ENCODE measurements at places on chromosomes 12 and 14. TPM values are rescaled to one million over a fixed set of nuclear protein-coding genes. Genes with fewer than 3 reads are reported as not detected.

DNA sequence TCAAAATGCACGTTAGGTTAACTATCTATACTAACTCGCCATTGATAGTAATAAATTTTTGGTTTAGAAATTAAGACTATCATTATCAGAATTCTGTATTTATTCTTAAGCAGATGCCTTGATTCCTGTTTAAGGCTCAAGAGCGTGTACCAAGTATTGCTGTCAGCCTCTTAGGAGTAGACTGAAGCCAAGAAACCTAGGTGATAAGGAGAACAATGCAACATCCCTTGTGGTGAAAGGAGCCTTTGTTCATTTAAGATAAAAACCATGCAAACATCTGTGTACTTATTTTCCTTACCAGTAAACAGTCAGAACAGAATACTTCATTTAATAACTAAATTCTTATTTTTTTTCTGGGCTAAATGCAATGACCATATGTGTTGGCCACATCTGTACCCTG, 109.4 kb upstream of the NOVA1 start:
- no peak for DNase-seq

GRCh38 chr12:92987362-92987761, 58.3 kb upstream of the EEA1 start:
- DNase-seq, result no peak

DNA sequence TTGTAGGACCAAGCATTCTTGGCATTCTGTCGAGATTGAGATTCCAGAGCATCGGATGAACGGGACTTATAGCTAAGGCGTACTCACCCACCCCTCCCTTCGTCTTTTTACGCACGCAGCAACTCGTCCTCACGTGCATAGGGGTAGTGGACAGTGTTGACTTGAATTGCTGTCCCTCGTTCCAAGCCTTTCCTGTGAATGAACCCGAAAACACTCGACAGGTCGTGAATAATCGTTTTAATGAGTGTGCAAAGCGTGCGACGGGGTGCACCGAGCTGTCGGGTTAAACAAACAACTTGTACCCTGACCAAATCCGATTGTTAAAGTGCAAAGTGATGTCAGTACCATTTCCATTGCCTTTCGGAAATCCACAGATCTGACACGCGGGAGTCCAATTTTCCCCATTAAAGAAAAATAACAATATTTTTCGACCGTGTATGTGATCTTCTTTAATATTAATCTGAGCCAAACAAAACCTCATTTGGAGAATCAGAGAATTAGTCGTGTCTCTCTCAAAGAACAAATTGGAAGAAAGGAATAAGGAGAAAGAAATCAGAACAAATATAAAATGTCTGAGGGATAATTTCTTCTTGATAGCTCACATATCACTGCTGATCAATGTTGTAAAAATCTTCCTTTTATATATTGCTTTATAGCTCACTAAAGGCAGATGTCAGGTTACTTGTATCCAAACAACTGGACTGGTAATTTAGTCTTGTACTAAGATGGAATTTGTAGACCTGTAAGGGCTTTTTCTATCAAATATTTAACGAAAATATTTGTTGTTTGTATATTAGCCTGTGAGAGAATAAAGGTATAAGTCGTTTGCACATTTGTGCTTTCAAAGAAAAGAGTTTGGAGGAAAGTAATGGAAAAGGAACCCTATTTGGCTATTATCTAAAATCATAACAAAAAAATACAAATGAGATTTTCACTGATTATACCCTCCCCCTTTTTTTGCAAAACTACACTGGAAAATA, 11.8 kb downstream of the FOXG1 start:
- DNase-seq, result no peak

The ANKRD33 gene
- not detected for total RNA-seq

DNA sequence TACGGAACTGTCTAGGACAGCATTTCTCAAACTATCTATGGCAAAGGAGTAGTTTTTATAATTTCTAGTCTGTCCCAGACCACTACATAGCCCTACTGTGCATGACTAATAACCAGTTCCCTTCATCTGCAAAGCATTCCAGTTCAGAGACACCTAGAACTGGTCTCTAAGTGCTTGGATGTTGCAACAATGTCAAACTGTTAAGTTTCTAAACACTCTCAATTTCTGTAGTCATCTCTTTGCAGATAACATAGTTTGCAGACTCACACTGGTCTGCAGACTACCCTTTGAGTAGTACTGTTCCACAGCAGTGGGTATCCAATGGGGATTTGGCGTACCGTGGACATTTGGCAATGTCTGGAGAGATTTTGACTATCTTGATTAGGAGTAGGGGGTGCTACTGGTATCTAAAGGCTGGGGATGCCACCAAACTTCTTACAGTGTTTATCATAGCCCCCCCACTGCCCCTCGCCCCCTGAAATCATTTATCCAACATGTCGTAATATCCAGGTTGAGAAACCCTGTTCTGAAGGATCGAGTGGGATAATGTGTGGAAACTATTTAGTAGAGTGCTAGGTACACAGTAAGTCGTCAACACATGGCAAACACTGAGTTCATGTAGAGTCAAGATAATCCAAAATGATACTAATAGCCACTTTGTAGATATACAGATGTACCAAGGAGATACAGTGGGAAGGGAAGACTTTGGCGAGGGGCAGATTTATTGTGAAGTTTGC, 1.7 kb downstream of the C12orf76 start:
- no peak for DNase-seq

GRCh38 chr12:20272801-20273200, 95.5 kb upstream of the PDE3A start:
- no peak for DNase-seq

GRCh38 chr12:88884600-88884999, 304.3 kb upstream of the KITLG start:
- DNase-seq, result no peak

The ADAM21 gene
- total RNA-seq, result 0.10 TPM

DNA sequence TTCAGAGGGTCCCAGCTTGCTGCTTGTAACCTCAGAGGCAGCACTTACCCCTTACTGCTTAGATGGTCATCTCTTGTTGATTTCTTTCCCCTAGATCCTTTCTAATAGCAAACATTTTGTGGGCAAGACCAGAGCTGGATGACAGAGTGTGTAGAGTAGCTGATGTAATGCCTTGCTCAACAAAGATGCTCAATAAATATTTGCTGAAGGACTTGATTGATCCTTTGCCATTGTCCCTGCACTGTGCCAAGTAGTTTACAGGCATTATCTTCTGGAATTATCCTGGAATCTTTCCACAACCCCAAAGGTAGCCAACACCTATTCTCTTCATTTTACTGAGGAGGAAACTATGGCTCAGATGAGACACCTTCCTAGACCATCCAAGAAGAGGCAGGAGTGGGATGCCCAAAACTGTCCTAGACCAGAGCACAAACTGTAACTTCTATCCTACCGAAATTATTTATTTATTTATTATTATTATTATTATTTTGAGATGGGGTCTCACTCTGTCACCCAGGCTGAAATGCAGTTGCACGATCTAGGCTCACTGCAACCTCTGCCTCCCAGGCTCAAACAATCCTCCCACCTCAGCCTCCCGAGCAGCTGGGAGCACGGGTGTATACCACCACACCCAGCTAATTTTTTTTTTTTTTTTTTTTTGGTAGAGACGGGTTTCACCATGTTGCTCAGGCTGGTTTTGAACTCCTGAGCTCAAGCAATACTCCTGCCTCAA, 1.4 kb downstream of the MMAB start:
- no peak for DNase-seq

DNA sequence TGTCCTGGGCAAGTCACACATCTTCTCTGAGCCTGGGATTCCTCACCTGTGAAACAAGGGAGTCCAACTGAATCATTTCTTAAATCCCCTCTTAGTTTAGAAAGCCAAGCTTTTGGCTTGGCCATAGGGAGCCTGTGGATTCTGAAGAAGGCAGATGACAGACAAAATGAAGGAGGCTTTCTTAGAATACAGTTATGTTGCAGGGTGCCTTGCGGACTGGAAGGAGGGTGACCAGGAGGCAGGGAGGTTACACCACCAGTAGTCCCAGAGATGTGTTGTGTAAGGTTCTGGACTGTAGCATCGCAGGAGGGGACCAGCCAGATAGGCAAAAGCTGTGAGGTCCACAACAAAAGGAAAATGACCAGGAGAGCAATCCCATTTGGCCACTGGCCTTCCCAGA, 8.2 kb upstream of the ACVR1B start:
- DNase-seq, result no peak

GRCh38 chr14:81192594-81192993, 28.2 kb downstream of the GTF2A1 start:
- DNase-seq, result no peak

DNA sequence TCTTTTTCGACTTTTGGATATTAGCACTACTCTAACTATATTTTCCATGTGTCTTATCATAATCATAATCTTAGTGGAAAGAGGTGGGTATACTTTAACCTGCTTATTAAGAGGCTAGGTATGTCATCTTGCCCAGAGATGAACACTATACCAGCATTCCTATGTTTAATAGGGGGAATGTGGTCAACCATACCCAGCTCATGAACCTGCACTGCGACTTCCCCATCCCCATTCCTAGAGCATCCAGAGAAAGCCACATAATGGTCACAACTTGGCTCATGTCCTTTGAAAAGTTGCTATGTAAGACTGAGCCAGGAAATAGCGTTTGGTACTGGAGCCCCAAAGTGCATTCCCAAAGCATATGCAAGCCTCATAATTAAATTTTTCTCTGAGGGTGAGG, 55.2 kb downstream of the TMCC3 start:
- no peak for DNase-seq

GRCh38 chr12:47307680-47308399, 228.1 kb upstream of the AMIGO2 start:
- no peak for DNase-seq

The SYCP3 gene
- 0.28 TPM for total RNA-seq

The GPRC5D gene
- total RNA-seq, result not detected

The PAN2 gene
- total RNA-seq, result 22.1 TPM

DNA sequence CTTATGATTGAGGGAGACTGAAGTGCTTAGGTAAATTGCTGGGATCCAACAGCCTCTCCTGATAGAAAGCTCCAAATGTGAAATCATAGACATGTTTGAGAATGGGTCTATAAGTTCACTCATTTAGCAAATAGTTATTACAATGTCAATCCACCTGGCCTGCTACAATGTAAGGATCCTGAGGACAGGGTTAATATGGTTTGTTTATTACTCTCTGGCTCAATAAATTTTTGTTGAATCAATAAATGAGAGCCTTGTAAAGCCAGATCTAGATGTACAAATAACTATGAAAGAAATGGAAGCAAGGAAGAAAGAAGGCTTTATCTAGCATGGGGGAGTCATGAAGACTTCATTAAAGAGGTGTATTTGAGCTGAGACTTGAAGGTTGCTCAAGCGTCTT, 165.6 kb upstream of the IGF1 start:
- no peak for DNase-seq

DNA sequence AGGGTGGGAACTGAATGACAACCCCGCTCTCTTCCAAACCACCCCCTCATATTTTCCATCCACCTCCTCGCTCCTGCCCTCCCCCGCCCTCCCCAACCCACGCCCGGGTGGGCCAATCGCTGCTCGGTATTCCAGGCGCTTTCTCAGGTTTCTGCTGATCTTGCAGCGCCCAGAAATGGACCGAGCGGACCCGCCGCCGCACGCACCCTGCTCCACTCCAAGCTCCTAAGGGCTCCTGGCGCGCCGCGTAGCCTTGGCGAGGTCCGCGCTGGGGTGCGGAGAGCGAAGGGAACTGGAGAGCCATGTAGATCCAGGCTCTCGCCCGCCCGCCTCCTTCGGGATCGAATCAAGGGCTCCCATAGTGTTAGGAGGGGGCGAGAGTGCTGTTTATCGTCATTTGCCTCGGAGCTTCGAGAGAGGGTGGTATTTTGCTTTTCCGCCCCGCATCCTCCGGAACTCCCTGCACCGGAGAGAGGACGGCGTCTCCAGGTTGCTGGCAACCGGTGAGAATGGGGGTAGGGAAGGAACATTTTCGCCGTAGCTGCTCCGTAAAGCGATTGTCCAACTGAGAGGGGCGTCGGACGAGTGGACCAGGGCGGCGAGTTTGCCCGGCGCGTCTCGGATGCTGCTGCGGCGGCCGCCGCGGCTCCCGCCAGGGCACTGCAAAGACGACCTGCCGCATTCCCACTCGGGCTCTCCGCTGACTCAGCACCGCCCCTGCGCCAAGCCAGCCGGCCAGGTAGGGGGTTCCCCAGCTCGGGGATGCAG, at the start of gene KCNA1:
KCNA1 (plus strand) TSS at position 172 of the 768 bp plus-strand sequence. CDS start 1,474 bp downstream, outside the sequence.
- peak; percentile 23 for DNase-seq

DNA sequence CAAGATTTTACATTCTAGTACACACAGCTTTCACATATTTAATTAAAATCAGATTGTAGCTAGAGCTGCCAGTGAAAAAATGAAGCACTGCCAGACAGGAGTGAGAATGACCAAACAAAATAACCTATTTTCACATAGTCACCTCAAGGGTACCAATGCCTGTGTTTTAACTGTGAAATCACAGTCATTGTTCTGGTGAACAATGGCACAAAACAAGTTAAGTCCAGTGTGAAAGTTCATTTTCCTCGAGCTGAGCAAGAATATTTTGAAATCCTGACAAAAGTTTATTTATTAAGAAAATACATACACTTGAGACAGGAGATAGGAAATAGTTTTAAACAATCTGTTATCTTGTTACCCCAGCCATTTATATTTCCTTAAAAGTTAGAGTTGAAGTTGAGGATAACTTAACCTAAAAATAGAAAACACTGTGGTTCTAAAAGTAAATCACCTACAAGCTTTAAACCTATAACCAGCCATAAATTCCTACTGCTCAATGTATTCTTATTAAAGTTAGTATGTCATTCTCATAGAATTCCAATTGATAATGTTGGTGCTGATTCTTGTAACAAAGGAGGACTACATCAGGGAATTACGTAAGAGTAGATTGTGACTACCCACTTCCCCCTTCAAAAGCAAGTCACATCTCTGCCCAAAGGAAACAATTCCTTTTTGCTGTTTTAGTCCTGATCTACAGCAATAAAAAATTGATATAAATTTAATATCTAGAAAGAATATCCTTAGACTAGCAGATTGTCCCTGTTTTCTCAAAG, 15.9 kb downstream of the DENND5B start:
- DNase-seq, result no peak

DNA sequence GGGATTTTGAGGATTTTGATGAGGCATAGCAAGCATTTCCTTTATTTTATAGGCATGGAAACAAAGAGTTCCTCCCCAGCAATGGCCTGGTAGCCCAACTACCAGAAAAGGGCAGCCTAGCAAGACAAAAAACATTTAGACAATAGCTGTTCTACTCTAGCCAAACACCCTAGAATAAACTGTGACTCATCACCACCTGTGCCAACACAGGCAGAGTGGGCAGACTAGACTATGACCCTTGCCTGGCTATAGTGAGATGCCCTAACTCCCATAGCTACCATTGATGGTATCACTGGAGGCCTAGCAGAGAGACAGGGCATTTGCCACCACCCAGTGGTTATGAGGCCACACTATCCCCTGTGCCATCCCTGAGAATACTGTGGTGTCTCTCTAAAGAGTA, 15.5 kb upstream of the CCER1 start:
- no peak for DNase-seq

GRCh38 chr12:112524676-112525425, 106.1 kb downstream of the PTPN11 start:
- DNase-seq, result no peak

The HSP90B1 gene
- 137 TPM for total RNA-seq

- DNase-seq, result no peak
These were observed 138.7 kb downstream of the MED13L start for GRCh38 chr12:116138781-116139180.

The CDCA3 gene
- not detected for total RNA-seq

All from psoas muscle (tissue), 8 donors.